Stimulated activated CD4-positive, alpha-beta T cell treated with anti-CD3 and anti-CD28 coated beads, Interleukin-15, amount 100 ng/mL, for 1 hour (primary cell): ENCODE measurements at places on chromosomes 4 and X.

DNA sequence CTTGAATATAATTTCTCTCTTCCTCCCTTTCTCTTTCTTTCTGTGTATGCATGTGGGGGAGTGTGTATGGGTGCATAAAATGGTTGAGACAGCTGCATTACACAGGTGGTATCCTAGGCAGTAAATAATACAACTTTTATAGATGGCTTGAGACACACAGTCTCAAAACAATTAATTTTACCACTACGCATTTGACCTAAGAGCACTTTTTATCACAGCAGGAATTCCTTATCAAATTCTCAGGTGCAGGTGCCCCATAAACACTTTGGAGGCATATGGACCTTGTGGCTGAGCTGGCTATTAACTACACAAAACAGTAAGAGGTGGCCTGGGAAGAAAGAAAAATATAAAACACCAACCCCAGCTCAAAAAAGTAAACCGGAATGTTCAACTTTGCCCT is 91.3 kb downstream of the RASGEF1B start:
- no peak for DNase-seq

- DNase-seq, result no peak
Observed at GRCh38 chr4:99471349-99471748, 36.2 kb upstream of the ADH7 start.

GRCh38 chrX:50204364-50204899 is at the start of gene CCNB3:
TSS of gene CCNB3 (plus strand) at chrX:50204765. CDS start at chrX:50285164, 80,399 bp downstream.
- DNase-seq, result peak; percentile 27

DNA sequence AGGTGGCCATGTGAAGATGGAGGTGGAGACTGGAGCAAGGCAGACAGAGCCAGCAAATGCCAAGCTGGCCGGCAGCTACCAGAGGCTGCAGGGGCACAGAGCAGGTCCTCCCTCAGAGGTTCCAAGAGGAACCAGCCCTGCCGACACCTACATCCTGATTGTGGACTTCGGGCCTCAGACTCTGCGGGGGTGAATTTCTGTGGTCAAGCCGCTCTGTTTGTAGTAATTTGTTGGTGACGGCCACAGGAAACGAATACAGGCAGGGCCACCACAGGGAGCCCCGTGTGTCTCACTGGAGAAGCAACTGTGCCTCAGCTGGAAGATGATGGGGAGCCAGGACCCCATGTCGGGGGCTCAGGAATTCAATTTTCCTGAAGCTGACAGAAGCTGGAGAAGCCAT is 28.3 kb downstream of the ZFYVE28 start:
- no peak for DNase-seq

DNA sequence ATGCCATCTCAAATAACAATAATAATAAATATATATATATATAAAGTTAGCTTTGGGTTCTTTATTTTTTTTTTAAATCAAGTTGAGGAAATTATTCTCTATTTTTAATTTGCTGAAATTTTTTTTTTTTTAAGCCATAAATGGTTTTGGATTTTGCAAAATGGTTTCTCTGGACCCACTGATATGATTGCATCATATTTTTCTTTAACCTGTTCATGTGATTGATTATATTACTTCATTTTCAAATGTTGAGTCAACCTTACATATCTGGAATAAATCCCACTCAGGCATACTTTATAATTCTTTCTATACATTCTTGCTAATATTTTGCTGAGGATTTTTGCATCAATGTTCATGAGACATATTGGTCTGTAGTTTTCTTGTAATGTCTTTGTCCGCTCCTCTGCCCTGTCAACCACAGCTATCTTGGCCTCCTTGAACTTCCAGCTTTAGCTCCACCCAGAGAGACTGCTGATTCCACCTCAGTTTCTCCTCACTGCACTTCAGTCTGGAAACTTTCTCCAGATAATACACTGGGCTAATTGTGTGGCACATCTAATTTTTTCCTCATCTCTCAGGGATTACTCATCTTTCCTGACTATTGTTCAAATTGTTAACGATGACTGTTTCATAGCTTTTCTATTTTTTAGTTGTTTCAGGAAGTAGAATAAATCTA is 160.9 kb upstream of the GIMD1 start:
- DNase-seq, result no peak

DNA sequence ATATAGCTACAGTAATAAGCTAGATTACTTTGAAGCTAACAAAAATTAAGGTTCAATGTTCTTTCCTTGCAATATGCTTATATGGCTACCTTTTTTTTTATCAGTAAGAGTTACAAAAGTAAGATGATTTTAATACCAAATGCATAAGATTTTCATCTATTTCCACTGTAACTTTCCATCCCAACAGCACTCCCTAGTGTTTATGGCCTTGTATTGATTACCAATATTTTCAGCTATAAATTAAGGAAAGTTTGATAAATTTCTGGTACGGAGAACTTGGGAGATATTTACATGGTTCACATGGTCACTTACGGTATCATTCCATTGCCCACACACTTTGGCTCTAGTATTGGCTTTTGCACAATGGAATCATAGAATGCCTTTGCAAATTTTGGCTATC is 448.9 kb upstream of the PABPC4L start:
- DNase-seq, result no peak

GRCh38 chrX:105101378-105101777 is 119.1 kb downstream of the TEX13A start:
- DNase-seq, result no peak

GRCh38 chr4:55079451-55080173 is 45.8 kb downstream of the KDR start:
- no peak for DNase-seq

DNA sequence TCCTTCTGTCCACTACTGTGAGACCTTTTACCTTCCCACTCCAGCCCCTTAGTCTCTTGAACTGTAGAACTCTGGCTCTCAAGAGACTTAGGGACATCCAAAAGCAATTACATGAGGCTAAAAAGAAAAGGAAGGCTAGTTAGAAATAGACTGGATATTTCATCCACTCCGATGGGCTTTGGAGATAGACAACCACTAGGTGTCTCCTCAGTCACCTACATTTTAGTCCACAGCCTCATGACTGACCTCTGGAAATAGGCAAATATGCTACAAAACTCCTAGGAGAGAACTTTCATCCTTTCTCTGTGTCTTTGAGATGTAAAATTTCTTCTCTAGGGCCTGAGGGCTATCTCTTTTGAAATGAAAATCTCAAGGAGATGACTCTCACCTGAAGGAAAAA is 45.1 kb upstream of the LAMP2 start:
- no peak for DNase-seq

DNA sequence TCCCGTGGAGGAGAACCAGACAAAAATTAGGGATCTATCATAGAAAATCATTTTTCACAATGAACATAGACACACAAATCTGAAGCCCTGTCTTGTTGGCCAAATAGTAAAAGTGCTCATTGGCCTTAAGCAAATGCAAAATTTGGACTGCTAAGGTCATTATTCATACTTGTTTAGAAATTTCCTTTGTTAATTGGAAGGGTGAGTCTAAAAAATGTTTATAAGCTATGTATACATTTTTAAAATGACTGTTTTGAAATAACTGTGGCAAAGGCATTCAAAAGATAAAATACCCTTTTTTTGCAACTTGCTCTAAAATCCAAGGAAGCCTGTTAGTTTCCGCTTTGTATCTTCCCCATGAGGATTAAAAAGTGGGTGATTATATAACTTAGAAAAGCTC is 195.0 kb downstream of the ZNF330 start:
- no peak for DNase-seq

DNA sequence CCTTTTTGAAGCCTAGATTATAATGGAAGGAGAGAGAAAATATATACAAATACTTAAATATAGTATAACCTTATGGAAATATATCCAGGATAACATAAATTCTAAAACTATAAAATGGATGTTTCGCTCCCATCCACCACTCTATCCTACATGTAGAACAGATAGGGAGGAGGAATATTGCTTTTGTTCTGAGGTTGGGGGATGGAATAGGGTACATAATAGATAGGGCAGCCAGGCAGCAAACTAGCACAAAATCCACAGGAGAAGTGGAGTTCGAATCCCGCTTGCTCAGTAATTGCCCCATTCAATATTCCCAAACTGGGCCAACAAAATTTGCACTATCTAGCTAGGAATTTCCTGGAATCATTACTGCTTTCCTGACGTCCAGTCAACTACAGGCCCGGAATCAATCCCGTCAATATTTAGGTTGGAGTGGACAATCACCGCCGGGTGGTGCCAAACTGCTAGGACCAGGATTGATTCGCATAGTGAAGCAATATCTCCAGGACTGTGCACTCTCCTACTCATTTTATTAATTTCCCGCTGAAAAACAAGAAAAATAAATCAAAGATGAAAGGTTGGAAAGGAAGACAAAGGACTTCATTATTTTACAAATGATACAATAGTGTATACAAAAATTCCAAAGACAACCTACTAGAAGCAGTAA is 40.4 kb upstream of the PAPSS1 start:
- DNase-seq, result no peak

DNA sequence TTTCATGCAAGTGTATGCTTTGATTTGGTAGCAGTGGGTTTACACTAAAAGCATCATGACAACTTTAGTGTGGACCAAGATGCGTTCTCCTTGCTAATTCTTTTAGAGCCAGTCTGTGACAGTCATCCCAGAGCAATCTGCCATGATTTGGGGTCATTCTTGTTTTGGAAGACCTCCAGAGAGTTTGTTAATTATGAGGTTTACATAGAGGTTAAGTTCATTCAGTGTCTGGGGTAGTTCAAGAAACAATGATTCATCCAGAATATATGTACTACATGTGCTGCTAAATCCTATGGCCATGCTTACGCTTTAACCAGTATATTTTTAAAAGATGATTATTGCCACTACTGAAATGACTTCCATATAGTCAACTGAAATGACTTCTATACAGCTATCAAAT is 328.5 kb upstream of the AGA start:
- DNase-seq, result no peak

DNA sequence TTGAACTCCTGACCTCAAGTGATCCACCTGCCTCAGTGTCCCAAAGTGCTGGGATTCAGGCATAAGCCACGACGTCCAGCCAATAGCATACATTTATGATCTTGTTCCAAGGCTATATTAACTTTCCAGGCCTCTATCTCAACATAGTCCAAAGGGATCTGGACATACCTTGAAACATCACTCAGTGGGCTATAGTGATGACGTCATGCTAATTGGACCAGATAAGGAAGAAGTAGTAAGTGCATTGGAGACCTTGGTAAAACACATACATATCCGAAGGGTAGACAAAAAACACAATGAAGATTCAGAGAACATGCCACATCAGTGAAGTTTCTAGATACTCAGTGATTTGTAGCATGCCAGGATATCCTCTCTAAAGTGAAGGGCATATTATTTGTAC is 37.4 kb upstream of the USP26 start:
- DNase-seq, result no peak

DNA sequence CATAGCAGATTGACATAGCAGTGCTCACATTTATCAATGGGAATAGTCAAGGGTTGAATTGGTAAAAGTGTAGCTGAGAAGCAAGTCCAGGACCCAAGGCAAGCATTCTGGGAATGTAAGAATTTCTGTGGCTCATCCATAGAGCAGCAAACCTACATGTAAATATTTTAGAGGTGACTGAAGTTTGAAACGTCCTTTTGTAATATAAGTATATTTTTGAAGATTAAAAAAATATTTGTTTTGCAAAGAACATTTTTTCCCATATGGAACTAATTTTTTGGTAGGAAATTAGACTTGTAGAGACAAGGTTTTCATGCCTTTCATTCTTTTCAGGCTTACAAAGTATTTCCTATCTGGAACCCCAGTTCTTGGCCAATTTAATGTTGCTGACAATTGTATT is 104.0 kb downstream of the TEX13A start:
- DNase-seq, result no peak
